ENCODE measurements at places on chromosomes 1 and 21.

GRCh38 chr1:150772326-150772725, 6.7 kb upstream of the CTSS start:
- DNase-seq: no peak

DNA sequence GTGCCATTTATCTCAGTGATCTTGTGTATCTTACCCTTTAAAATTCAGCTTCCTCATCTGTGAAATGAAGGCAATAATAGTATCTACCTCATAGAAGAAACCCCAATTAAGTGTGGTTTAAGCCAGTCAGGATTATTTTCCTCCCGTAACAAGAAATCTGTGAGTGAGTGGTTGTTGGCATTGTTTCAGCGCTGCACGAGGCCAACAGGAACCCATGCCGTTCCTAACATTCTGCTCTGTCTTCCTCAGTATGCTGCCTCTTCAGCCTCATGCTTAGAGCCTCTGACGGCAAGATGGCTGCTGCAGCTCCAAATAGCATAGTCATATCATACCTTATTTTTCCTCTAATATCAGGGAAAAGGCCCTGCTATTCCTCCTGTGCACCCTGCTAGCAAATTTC, 289.7 kb downstream of the TM2D1 start:
- no peak for DNase-seq

DNA sequence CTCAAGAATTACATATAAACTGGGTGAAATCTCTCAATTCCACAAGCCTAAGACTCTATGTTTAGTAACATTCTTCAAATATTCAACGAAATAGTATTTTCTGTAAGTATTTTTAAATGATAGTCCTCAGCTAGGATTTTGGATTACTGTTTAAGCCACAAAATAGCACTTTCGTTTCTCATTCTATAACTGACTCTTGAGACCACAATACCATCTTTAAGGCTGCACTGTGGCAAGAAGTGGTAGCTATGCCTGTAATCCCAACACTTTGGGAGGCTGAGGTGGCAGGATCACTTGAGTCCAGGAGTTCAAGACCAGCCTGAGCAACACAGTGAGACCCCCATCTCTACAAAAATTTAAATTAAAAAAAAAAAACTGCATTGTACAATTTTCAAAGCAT, 126.7 kb downstream of the CDC42BPA start:
- DNase-seq: no peak

GRCh38 chr1:42686418-42686817, 4.2 kb downstream of the YBX1 start:
- no peak for DNase-seq

- no peak for DNase-seq
Measured at GRCh38 chr1:244099258-244099930, 48.3 kb downstream of the ZBTB18 start.

- DNase-seq: no peak
Measured at GRCh38 chr1:52771384-52771783, 45.1 kb downstream of the ZYG11B start.

DNA sequence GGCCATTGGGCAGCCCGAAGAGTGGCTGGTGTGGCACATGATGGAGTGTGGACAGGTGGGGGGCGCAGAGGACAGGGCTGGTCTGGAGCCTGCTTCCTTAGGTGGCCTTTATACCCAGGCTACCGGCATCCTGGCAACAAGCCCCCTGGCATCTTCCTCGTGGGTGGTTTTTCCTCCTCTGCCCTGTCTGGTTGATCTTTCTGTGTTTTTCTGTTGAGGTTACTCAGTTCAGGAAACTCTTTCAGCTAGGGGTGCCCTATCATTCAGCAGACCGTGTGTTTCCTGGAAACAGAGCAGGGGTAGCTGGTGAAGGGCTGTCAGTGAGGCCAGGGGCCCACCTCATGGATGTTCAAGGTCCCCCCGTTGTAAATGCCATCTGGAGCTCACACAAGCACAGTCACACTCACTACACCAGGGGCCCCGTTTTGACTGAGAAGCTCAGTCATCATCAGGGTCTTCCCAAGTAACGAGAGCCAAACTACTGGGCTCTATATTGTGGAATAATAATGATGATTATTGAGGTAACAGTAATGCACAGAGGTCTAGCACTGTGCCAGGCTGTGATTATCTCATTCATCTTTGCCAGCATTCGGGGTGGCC, at the start of gene KRTAP12-4:
Gene KRTAP12-4 (minus strand): TSS at position 84 of the 600 bp plus-strand sequence. CDS start 45 bp downstream, at position 39.
- DNase-seq: no peak

Measured in AG09319 (cell line).